ENCODE measurements at places on chromosomes 16 and 17.

DNA sequence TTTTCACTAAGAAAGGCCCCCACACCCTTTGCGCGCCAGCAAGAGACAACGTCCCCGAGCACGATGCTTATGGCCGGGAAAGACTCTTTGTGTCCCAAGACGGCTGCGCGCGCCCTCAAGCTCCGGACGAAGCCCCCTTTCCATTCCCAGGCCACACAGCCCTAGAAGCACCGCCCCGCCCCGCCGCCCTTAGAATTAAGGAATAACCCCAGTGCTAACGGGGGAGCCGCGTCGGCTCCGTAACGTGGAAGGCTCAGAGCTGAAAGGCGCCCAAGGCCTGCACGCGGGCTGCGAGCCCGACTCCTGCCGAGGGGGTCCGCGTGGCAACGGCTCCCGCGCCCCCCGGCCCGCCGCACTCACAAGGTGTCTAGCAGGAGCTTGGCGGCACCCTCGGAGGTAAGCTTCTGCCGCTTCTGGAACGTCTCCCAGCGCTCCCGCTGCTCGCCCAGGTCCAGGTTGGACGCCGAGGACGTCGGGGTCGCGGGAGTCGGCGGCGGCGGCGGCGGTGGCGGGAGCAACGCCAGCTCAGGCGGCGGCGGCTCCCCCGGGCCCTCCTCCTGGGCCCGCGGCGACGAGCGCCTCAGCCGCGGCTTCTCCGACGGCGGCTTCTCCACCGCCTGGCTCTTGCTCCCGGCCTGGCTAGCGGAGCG, 477 bp downstream of the CENPV start:
- DNase-seq = peak; percentile 2

GRCh38 chr17:74598346-74599022, 6.4 kb upstream of the CD300LD start:
- no peak for DNase-seq

- no peak for DNase-seq
These were observed 349.4 kb downstream of the SOX9 start for GRCh38 chr17:72470121-72470705.

DNA sequence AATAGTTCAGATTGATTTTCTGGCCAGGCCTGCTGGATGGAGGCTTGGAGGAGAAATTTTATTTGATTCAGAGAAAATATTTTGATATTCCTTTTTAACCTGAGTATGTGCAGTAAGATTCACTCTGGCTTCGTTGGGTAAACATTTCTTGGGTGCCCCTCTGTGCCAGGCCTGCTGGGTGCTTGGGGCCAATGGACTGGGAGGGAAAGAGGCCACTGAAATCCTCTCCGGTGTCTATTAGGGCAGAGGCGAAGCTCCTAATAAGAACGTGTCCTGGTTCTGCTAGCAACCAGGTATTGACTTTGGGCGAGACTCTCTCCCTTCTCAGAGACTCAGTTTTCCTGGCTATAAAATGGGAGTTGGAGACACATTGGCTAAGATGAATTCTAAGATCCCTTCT, 122.5 kb downstream of the CYLD start:
- DNase-seq = no peak

- no peak for DNase-seq
These were observed 88.9 kb upstream of the HLF start for GRCh38 chr17:55175788-55176427.

GRCh38 chr16:16020291-16020690, 70.9 kb downstream of the ABCC1 start:
- no peak for DNase-seq

GRCh38 chr16:66947302-66948065, 12.2 kb downstream of the CES2 start:
- peak; percentile 72 for DNase-seq

GRCh38 chr17:57257895-57258851, 1.9 kb downstream of the MSI2 start:
- no peak for DNase-seq

- no peak for DNase-seq
These were observed 153.4 kb downstream of the TMEM114 start for GRCh38 chr16:8436931-8437330.

DNA sequence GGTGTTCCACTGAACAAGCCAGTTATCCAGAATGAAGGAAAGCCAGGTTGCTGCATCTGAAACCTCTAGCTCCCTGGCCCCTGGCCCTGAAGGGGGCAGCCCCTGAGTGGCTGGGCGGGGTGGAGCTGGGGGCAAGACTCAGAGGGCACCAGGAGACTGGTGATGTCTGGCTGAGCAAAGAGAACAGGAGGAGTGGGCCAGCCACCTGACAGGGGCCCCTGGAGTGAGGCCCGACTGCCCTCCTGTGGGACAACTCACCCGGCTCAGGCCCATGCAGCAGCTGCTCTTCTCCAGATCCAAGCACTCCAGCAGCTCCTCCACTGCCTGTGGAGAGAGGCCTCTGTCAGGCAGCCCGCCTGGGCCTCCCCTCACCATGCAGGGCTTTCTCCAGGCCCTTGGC, 60.4 kb downstream of the PIPOX start:
- no peak for DNase-seq

GRCh38 chr17:64192589-64192988, 62.6 kb upstream of the ERN1 start:
- no peak for DNase-seq

DNA sequence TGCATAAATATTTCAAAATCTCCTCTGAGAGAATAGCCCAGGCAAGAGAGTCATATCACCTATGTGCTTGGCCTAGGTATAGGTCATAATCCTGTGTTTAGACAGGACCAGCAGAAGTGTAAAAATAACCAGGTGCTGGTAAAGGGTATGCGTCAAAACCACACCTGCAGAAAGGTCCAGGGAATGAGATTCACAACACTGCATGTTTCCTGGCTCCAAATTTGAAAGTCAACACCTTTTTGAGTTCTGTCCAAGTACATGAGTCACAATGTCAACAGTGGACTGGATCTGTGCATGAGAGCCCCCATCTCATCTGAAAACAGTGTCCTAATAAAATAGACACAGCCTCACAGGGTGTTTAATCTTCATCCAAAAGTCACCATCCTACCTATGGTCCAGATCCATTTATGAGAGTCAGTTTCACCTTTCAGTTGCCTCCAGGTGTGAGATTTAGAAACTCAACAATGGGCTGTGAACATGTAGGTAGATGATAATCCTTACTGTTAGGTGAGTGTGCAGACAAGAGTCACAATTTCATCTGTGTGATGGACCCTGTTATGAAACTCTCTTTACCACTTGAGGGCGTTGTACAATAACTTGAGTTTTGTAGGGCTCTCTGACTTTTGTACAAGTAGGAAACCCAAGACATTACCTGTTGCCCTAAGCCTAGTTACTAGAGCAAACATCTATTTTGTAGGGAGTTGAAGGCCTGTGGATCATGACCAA, 2100.7 kb downstream of the TP53TG3F start:
- no peak for DNase-seq

DNA sequence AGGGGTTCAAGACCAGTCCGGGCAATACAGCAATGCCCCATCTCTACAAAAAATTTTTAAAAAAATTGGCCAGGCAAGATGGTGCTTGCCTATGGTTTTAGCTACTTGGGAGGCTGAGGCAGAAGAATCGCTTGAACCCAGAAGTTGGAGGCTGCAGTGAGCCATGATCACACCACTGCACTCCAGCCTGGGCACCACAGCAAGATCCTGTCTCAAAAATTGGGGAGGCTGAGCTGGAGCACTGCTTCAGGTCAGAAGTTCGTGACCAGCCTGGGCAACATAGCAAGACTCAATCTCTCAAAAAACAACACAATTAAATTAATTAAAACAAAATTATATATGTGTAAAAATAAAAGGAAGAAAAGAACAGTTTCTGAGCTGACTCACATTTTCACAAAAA, 74.8 kb upstream of the CLEC18B start:
- no peak for DNase-seq

- DNase-seq = no peak
These were observed 123.4 kb downstream of the ZFHX3 start for GRCh38 chr16:72924537-72924926.

- DNase-seq = no peak
These were observed 347.5 kb upstream of the TNRC6C start for GRCh38 chr17:77610972-77611521.

DNA sequence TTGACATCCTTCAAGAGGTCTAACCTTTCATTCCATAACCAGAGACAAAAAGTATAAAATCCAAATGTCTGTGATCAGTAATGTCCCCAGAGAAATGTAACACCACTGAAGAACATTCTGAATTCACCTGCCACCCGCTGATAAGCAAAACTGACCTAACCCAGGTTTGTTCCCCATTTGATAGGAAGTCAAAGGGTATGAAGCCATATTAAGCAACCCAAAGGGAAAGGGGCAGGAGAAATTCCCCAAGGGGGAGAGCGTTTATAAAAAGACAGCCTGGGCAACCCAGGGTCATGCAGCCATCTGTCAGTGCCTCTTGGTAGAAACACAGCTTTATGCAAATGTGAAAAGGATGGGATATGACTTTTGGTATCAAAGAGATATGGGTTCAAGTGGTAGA, 30.7 kb upstream of the PIK3R6 start:
- no peak for DNase-seq

GRCh38 chr17:82110298-82110697, 12.3 kb upstream of the FASN start:
- no peak for DNase-seq

GRCh38 chr16:30033270-30033669, 2.2 kb upstream of the TLCD3B start:
- DNase-seq = no peak

- DNase-seq = no peak
These were observed 18.1 kb upstream of the RAB11FIP4 start for GRCh38 chr17:31373150-31374093.

- peak; percentile 86 for DNase-seq
These were observed 11.8 kb downstream of the ENDOV start for GRCh38 chr17:80426671-80427326.

DNA sequence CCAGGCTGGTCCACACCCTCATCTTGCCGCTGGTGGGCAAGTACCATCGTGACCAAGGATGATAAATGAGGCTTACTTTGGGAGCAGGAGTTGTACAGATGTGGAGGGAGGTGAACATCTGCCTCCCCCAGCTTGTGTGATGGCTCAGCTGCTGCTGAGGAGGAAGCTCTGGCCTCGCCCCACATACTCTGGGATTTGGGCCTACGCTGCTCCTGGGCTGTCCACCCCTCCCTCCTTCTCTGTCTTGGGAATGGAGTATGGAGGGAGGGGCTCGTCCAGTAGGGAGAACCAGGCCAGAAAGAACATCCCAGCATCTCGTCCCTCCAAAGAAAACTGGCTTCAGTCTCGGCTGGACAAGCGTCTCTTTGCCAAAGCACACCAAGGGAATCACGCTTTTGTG, 134.8 kb upstream of the CDC42EP4 start:
- no peak for DNase-seq

GRCh38 chr16:79950932-79951719, 350.6 kb upstream of the MAF start:
- no peak for DNase-seq

- DNase-seq = no peak
These were observed 39.8 kb downstream of the ERN1 start for GRCh38 chr17:64090144-64090543.

DNA sequence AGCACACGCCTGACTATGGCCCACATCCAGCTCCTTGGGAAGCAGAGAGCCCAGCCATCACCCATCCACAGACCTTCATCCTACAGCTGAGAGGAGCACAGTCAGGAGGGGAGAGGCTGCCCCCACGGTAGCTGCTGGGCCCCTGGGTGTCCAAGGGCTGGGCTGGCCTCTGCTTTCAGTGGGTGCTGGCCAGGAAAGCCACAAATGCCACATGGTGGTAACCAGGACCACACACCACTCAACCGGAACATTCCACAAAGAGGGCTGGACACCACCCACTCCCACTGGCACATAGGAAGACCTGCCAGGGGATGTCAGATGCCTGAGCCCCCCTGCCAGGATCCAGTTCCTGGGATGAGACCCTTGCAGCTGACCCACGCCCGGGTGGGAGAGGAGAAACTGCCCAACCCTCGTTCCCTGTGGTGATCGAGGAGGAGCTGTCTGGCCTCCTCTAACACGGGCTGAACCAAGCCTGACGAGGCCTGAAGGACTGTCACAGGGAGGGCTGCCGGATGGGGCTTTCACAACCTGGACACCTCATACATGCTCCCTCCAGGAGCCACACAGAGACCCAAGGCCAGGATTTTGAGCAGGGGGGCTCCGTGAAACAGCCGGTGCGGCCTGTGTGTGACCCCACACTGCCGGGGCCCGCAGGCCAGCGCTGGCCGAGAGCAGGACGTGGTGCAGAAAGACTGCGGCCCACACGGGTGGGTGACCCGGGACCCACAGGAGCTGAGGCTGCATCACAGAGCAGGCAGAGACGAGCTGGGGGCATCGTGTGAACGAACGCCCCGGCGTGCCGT, 30.7 kb downstream of the PIEZO1 start:
- no peak for DNase-seq

- no peak for DNase-seq
These were observed 70.3 kb downstream of the NFATC3 start for GRCh38 chr16:68155425-68155824.

DNA sequence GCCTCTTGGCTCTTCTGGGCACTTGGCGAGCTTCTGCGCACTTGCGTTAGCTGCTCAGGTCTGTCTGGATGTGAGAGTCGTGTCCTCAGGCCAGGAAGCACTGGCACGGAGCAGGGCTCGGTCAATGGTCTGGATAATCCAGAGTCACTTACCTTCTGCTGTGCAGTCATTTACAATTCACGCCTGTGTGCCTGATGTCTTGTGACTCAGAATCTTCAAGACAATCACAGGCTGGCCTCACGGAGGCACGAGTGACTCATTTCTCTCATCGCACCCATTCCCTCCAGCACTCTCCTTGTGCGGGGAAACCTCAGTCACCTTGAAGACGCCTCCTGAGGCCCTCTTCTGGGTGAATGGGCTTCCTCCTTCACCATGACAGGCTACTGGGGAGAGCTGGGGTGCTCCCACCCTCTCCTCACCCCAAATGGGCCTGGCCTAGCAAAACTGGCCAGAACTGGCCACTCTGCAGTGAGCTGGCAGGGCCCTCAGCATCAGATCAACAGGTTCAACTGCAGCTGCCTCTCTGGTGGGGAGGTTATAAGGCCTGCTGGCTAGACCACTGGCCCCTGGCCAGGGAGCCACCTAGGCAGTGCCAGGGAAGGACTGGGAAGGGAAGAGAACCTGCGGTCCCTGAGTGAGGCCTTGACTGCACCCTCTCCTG, 1.9 kb upstream of the CAPN15 start:
- peak; percentile 54 for DNase-seq

- peak; percentile 40 for DNase-seq
These were observed 11.5 kb downstream of the RMI2 start for GRCh38 chr16:11356573-11357331.

- no peak for DNase-seq
These were observed 58.8 kb downstream of the UTP18 start for GRCh38 chr17:51319186-51319585.

Data from stimulated activated CD4-positive, alpha-beta T cell treated with anti-CD3 and anti-CD28 coated beads, TNF-alpha, amount 100 ng/mL, for 1 hour (primary cell).